Osteocyte (in vitro differentiated cells): ENCODE measurements at places on chromosomes 2 and 18. TPM values are rescaled to one million over a fixed set of nuclear protein-coding genes. Genes with fewer than 3 reads are reported as not detected.

Gene STARD6
- total RNA-seq: not detected in 2 replicates

GRCh38 chr18:44682871-44683221 is 2.2 kb downstream of the SETBP1 start:
- H3K36me3 ChIP-seq: peaks cover 6% of the 10 kb centered on the region
- H3K27me3 ChIP-seq: no peaks in the 10 kb centered on the region
- no peak overlapping the region for H3K4me3 ChIP-seq
- H3K27ac ChIP-seq: no peak overlapping the region
- no peak for DNase-seq

Gene EIF2AK2
- 48.7 and 49.7 TPM in 2 replicates for total RNA-seq

GRCh38 chr18:70182548-70182947 is 22.9 kb downstream of the RTTN start:
- DNase-seq: no peak
- peaks cover 20% of the 10 kb centered on the region for H3K36me3 ChIP-seq
- H3K27ac ChIP-seq: no peak overlapping the region
- H3K27me3 ChIP-seq: no peaks in the 10 kb centered on the region
- H3K4me1 ChIP-seq: peaks cover 13% of the 10 kb centered on the region

GRCh38 chr18:38520786-38521185 is 955.2 kb upstream of the CELF4 start:
- DNase-seq: no peak
- H3K27ac ChIP-seq: no peak overlapping the region
- no peak overlapping the region for H3K4me3 ChIP-seq
- H3K4me1 ChIP-seq: no peaks in the 10 kb centered on the region
- H3K27me3 ChIP-seq: no peaks in the 10 kb centered on the region
- H3K36me3 ChIP-seq: no peaks in the 10 kb centered on the region

GRCh38 chr2:45568935-45569334 is 42.1 kb downstream of the SRBD1 start:
- peak overlapping the region; percentile 53 for H3K27ac ChIP-seq
- H3K36me3 ChIP-seq: peaks cover 19% of the 10 kb centered on the region
- no peaks in the 10 kb centered on the region for H3K27me3 ChIP-seq
- H3K4me1 ChIP-seq: peaks cover 31% of the 10 kb centered on the region
- no peak for DNase-seq
- no peak overlapping the region for H3K4me3 ChIP-seq

DNA sequence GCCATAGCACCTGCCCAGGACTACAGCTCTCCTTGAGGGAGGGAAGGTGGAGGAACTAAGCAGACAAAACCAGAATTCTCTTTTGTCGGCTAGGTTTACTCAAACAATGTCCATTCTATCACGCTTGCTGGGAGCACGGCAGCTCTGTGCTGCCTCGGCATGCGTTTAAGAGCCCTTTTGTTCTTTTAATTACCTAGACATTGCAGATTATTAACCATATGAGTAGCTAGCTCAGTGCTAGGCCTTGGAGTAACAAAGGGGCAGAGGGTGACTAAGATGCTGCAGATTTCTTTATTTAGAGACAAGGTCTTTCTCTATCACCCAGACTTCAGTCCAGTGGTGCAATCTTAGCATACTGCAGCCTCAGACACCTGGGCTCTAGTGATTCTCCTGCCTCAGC is 11.1 kb downstream of the MSGN1 start:
- H3K4me1 ChIP-seq: peaks cover 4% of the 10 kb centered on the region
- DNase-seq: no peak
- no peak overlapping the region for H3K27ac ChIP-seq

GRCh38 chr18:78805840-78806239 is 173.8 kb upstream of the SALL3 start:
- H3K4me1 ChIP-seq: no peaks in the 10 kb centered on the region
- H3K36me3 ChIP-seq: no peaks in the 10 kb centered on the region
- H3K27ac ChIP-seq: no peak overlapping the region
- no peak for DNase-seq

- no peaks in the 10 kb centered on the region for H3K27me3 ChIP-seq
- peaks cover 6% of the 10 kb centered on the region for H3K36me3 ChIP-seq
- peak overlapping the region; percentile 36 for H3K27ac ChIP-seq
- no peak for DNase-seq
- H3K4me1 ChIP-seq: peaks cover 15% of the 10 kb centered on the region
- H3K4me3 ChIP-seq: no peak overlapping the region
Measured at GRCh38 chr2:100113990-100114433, 28.4 kb downstream of the AFF3 start.

Gene AQP12B
- total RNA-seq: not detected in 2 replicates

Gene NAT8
- not detected in 2 replicates for total RNA-seq

DNA sequence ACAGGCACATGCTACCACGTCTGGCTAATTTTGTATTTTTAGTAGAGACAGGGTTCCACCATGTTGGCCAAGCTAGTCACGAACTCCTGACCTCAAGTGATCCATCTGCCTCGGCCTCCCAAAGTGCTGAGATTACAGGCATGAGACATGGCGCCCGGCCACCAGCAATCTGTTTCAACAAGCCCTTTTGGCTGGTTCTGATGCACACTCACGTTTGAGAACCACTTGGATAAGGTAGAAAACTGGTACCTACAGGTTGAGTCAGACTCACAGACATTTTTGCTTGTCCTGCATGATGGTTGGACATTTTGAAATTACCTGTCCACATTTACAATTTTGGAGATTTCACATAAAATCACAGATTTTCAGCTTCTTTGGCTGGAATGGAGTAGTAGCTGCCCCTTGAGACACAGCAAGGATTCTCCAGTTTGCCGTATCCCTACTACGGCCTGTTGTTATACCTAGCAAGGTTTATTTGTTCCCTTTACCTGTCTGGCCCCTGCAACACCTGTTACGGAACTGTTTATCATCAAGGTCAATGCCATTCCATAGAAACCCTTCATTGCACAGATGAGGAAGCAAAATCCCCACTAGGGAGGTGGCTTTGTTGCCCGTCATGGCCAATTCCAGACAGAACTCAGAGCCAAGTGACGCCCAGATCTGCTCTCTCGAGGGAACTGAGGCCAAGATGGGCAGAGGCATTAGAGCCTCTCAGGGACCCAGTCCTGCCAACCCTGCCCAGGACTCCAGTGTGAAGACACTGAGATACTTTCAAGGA is 31.4 kb upstream of the IGFBP2 start:
- H3K4me3 ChIP-seq: no peak overlapping the region
- peaks cover 27% of the 10 kb centered on the region for H3K4me1 ChIP-seq
- H3K27ac ChIP-seq: no peak overlapping the region
- no peak for DNase-seq

Gene POTEJ
- not detected in 2 replicates for total RNA-seq

DNA sequence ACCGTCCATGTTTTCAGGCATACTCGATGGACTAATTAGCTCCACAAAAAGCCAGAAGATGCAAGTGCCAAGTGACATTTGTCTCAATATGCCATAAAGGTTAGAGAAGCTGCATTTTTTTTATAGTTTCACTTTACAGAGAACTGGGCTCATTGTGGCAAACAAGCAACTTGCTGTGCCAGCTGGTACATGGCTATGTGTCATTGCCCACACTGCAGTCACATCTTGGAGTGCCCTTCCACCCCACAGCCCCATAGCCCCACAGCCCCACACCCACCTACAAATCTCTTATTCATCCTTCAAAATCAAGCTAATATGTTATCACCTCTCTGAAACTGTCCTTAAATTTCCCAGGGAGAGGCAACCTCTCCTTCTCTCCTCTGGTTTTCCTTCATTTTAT is 451.9 kb downstream of the ARHGAP15 start:
- no peaks in the 10 kb centered on the region for H3K36me3 ChIP-seq
- no peak overlapping the region for H3K4me3 ChIP-seq
- no peaks in the 10 kb centered on the region for H3K27me3 ChIP-seq
- no peak overlapping the region for H3K27ac ChIP-seq

DNA sequence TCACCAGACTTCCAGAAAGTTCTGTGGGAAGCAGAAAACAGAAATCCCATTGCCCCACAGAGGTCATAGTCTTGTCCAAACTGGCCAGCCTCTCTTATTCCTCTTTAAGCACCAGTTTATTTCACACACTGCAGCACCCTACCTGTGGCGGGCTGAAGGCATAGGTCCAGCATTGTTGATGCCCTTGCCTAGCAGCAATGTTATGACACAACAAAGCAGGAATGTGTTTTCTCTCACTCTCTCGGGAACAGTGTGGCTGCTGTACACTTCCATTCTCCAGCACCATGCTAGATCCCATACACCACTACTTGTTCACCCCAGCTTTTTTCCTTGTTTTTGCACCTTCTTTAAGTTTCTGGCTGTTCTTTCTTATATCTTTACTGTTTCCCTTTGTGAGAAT is 181.6 kb downstream of the DNAH6 start:
- no peaks in the 10 kb centered on the region for H3K36me3 ChIP-seq
- no peaks in the 10 kb centered on the region for H3K4me1 ChIP-seq
- H3K4me3 ChIP-seq: no peak overlapping the region

Gene SKOR2
- not detected in 2 replicates for total RNA-seq

- H3K4me3 ChIP-seq: no peak overlapping the region
- H3K27me3 ChIP-seq: peaks cover 67% of the 10 kb centered on the region
- H3K4me1 ChIP-seq: peaks cover 2% of the 10 kb centered on the region
- no peak for DNase-seq
- H3K27ac ChIP-seq: no peak overlapping the region
- no peaks in the 10 kb centered on the region for H3K36me3 ChIP-seq
Measured at GRCh38 chr18:54444319-54444914, 86.7 kb downstream of the C18orf54 start.

DNA sequence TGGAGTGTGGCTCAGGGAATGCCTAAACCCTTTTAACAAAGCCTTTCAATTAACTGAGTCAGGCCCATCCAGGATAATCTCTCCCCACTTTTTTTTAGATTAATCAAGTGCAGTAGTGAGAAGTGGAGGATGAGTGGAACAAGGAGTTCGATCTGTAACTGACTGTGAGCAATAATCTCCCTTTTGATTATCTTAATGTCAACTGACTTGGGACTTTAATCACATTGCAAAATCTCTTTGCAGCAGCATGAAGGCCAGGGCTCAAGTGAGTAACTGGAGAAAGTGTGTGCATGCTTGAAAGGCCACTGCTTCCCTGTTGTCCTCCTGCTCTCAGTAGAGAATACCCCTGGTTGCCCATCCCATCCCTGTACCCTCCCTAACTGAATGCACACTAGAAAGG is 32.1 kb upstream of the HS6ST1 start:
- peaks cover 36% of the 10 kb centered on the region for H3K4me1 ChIP-seq
- peaks cover 4% of the 10 kb centered on the region for H3K36me3 ChIP-seq
- H3K27me3 ChIP-seq: no peaks in the 10 kb centered on the region
- H3K4me3 ChIP-seq: no peak overlapping the region

- H3K36me3 ChIP-seq: no peaks in the 10 kb centered on the region
- H3K4me3 ChIP-seq: no peak overlapping the region
- no peaks in the 10 kb centered on the region for H3K27me3 ChIP-seq
- H3K27ac ChIP-seq: no peak overlapping the region
- H3K4me1 ChIP-seq: no peaks in the 10 kb centered on the region
Measured at GRCh38 chr2:68588589-68588988, 54.8 kb upstream of the PROKR1 start.

Gene DES
- not detected in 2 replicates for total RNA-seq

Gene NIFK
- total RNA-seq: 39.9 and 41.0 TPM in 2 replicates

DNA sequence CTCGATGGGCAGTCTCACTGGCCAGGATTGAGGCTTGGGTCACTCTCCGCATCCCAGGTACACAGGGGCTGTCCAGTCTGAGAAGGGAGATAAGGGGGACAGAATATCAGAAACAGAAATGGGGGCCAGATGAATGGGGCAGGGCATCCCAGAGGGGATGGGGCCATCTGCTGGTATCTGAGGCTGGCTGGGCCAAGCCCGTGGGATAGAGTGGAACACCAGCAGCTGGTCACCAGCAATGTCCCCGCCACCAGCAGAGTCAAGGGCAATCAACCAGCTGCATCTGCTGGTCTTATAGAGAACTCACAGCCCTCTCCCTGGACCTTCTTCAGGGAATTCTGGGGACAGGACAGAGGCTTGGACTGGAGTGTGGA is 128.8 kb upstream of the HAAO start:
- H3K4me3 ChIP-seq: no peak overlapping the region
- no peaks in the 10 kb centered on the region for H3K36me3 ChIP-seq
- H3K27ac ChIP-seq: peak overlapping the region; percentile 8
- peaks cover 49% of the 10 kb centered on the region for H3K4me1 ChIP-seq
